AG10803 (cell line): ENCODE measurements at places on chromosomes 13 and 19.
A peak's percentile ranks its signal among the peaks of the same experiment; 100 is the strongest.

- DNase-seq, result no peak
Measured at GRCh38 chr13:93549326-93550005, 322.9 kb downstream of the GPC6 start.

DNA sequence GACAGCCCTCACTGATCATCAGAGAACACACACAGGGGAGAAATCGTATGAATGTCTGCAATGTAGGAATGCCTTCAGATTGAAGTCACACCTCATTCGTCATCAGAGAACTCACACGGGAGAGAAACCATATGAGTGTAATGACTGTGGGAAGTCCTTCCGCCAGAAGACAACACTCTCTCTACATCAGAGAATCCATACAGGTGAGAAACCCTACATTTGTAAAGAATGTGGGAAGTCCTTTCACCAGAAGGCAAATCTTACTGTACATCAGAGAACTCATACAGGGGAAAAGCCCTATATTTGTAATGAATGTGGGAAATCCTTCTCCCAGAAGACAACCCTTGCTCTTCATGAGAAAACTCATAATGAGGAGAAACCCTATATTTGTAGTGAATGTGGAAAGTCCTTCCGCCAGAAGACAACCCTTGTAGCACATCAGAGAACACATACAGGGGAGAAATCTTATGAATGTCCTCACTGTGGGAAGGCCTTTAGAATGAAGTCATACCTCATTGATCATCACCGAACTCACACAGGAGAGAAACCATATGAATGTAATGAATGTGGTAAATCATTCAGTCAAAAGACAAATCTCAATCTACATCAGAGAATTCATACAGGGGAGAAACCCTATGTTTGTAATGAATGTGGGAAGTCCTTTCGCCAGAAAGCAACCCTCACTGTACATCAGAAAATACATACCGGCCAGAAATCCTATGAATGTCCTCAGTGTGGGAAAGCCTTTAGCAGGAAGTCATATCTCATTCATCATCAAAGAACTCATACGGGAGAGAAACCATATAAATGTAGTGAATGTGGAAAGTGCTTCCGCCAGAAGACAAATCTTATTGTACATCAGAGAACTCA is 32.5 kb downstream of the ZNF567 start:
- no peak for DNase-seq

DNA sequence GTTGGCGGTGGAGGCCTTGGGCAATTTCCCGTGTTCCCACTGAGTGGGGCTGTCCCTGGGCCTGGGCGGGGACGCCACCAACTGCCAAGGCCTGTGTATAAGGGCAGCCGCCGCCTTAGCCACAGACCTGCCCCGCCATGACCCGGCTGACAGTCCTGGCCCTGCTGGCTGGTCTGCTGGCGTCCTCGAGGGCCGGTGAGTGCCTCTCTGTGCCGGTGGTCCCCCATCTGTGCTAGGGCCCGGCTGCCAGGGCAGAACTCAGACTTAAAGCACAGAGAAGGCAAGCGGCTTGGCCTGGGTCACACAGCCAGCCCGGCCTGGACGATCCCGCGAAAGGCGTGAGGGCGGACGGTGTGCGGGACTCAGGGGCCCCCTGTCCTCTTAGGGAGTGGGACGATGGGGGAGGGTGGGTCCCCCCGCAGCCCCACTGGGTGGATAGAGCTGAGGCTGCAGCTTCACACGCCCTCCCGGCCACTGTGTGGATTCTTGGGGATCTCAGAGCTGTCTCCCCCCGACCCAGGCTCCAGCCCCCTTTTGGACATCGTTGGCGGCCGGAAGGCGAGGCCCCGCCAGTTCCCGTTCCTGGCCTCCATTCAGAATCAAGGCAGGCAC is at the start of gene AZU1:
Gene AZU1, plus strand, starts transcription at position 128 of the 612 bp plus-strand sequence. Its CDS starts 10 bp downstream, at position 138.
- no peak for DNase-seq

GRCh38 chr19:43596842-43597461 is 557 bp downstream of the ZNF576 start:
- no peak for DNase-seq

- peak; percentile 76 for DNase-seq
Measured at GRCh38 chr19:13727798-13728197, 36.5 kb upstream of the MRI1 start.

GRCh38 chr19:29045679-29046254 is 167.2 kb downstream of the UQCRFS1 start:
- no peak for DNase-seq

DNA sequence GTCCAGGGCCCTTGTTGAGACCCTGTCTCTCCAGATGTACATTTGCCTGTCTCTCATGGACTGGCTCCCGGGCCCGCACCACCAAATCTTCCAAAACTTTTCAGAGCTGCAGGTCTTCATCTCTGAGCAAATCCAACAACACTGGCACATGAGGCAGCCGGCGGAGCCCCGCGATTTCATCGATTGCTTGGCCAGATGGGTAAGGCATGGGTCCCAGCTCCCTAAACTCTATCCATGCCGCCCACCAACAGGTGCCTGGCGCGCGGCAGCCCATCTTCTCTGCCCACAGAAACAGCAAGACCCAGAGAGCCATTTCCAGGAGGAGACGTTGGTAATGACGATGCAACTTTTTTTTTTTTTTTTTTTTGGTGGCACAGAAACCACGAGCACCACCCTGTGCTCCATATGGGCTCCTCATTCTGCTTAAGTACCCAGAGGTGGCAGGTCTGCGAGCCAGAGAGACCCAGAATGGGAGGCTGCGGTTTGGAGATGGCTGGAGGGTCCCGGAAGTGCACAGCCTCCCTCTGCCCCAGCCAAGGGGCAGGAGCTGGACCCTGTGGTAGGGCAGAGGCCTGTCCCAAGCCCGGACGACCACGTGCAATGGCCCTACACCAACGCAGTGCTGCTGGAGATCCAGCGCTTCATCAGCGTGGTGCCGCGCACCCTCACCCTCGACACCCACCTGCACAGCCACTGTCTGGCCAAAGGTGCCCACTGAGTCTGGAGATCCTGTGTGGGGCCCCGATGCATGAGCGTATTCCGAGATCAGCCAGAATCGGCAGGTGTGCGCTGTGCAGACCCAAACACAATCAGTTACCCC is 22.6 kb downstream of the CYP2F1 start:
- DNase-seq, result no peak

DNA sequence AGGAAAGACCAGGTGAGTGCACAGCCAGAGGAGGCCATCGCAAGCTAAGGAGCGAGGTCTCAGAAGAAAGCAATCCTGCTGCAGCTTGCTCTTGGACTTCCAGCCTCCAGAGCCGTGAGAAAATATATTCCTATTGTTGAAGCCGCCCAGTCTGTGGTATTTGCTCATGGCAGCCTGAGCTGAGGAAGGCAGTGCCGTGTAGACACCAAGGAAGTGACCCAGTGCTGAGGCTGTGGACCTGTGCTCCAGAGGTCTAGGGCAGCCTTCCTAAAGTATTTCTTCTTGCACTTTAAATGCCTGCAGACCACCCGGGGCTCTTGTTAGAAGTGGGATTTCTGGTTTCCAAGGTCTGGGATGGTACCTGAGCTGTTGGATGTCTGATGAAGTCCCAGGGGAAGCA is 158.5 kb upstream of the KL start:
- DNase-seq, result no peak

- no peak for DNase-seq
Measured at GRCh38 chr19:50315773-50316448, 13.3 kb downstream of the KCNC3 start.

GRCh38 chr13:37187621-37188020 is 82.2 kb upstream of the CSNK1A1L start:
- peak; percentile 72 for DNase-seq

- DNase-seq, result no peak
Measured at GRCh38 chr13:28442839-28443238, 52.1 kb downstream of the FLT1 start.

GRCh38 chr13:28392896-28393505 is 101.9 kb downstream of the FLT1 start:
- DNase-seq, result peak; percentile 7

DNA sequence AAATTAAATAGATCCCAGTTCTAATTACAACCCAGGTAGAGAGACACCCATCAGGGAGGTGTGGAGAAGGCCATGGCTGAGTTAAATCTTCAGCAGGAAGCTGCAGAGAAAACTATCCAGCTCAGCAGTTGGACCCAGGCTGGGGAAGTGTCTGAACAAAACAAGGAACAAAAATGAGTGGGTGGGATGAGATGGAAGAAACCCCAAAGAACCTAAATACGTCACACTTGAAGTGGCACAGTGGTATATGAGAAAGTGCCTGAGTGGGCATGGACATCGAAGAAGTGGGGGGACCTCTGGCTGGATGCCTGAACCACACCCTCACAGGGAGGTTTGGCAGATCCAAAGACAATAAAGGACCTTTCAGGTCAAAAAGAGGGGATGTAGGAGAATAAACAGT is 3.5 kb upstream of the EPHX3 start:
- no peak for DNase-seq

DNA sequence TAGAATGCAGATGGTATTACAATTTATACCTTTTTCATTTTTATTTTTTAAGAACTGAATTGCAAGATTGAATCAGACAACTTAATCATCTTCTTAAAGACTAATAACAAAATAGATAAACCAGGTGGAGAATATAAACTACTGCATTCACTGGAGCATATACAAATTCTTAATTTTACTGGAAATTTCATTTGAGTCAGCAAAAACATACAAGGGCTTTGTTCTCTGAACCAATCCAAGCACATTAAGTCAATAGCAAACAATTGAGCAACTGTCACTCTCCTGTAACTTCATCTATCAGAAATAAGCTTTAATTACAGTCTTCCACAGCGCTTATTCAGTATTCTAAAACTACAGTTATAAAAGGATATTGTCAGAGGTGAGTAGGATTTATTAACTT is 167.4 kb upstream of the OBI1 start:
- no peak for DNase-seq

DNA sequence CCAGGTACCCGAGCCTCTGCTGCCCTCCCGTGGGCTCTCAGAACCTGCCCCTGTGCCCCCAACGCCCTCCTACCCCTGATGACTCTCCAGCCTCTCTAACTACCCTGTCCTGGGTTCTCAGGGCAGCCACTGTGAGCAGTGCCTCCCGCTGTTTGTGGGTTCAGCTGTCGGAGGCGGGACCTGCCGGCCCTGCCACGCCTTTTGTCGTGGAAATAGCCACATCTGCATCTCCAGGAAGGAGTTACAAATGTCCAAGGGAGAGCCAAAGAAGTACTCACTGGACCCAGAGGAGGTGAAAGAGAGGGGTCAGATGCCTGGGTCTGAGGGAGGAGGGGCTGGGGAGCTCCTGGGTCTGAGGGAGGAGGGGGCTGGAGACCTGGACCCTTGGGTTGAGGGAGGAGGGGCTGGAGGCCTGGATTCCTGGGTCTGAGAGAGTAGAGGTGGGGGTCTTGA is 20.0 kb downstream of the CNFN start:
- no peak for DNase-seq

GRCh38 chr13:28866932-28867331 is 46.8 kb downstream of the MTUS2 start:
- no peak for DNase-seq
